ENCODE measurements at places on chromosomes 13 and 19.

GRCh38 chr19:7925171-7925851, 624 bp downstream of the CTXN1 start:
- no peak overlapping the region for H3K27ac ChIP-seq
- no peaks in the 10 kb centered on the region for H3K27me3 ChIP-seq
- DNase-seq = peak; percentile 71

- no peaks in the 10 kb centered on the region for H3K4me1 ChIP-seq
- no peak for DNase-seq
- no peak overlapping the region for H3K4me3 ChIP-seq
- H3K27ac ChIP-seq = no peak overlapping the region
Observed at GRCh38 chr13:95181586-95181985, 119.7 kb downstream of the ABCC4 start.

DNA sequence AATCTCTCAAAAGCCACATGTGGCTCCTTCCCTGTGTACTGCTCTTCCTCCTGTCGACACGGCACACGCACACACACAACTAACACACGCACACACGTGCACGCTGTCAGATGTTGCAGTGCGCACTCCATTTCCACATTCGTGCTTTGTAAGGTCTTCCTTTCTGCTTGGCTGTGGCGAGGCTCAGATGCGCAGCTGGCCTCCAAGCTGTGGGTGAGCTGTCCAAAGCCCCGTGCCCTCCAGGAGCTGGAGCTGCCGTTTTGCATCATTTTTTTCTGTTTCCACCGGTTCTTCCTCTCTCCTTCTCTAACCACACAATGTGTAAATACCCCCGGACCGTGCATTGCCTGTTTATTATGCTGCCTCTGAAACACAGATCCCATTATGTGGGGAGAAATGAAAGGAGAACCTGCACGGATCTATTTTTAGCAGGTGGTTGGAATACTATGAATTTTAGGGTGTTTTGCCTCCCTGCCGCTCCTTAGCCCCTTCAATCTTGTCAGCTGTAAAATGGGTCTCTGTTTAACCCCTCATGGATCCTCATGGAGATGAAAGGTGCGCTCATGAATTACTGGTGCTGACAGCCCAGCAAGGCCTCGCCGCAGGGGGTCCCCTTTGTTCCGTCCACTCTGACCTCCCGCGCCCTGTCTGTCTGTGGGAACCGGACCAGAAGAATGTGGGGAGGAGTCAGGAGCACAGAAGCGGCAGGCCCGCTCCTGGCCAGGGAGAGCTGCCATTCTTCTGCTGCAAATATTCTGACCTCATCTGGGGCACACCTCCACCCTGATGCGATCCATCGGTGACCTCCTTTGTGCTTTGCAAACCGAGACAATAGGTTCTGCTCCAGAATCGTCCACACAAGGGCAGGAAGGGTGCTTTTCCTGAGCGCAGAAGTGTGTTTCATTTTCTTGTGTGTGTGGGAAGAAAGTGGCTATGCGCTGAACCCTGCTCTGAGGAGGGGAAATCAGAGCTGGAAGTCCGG, 137.7 kb downstream of the SOX1 start:
- no peak overlapping the region for H3K4me3 ChIP-seq
- no peak for DNase-seq
- H3K27me3 ChIP-seq = peaks cover 15% of the 10 kb centered on the region
- H3K4me1 ChIP-seq = no peaks in the 10 kb centered on the region

DNA sequence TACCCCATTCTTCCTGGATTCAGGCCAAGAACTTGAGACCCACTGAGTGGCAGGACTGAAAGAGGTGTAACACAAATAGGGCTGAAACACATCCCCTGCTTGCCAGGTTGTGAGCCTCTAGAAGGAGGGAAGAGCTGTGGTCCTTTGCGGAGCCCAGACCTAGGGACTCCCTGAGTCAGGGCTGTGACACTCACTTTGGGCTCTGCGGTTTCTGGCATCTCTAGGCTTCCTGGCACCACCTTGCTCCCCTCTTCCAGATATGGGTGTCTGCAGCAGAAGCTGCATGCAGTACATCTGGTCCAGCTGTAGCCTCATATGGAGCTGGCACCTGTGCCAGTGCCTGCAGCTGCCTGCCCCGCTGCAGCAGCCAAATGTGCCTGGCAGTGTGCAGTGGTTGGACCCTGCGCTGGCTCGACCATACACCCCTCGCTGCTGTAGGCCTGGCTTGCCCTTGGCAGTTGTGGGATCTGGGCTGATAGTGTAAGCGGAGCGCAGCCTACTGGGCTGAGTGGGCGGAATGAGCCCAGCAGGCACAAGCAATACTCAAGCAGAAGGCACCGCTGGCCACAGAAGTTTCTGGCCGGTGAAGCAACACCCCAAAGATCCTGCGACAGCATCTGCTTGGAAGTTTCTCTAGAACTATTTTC, 290.4 kb downstream of the SLITRK6 start:
- H3K4me3 ChIP-seq = no peak overlapping the region
- no peaks in the 10 kb centered on the region for H3K4me1 ChIP-seq
- H3K27me3 ChIP-seq = no peaks in the 10 kb centered on the region
- DNase-seq = no peak

GRCh38 chr19:15506074-15506571, 2.2 kb upstream of the CYP4F22 start:
- H3K27ac ChIP-seq = no peak overlapping the region
- no peak overlapping the region for H3K4me3 ChIP-seq
- peaks cover 13% of the 10 kb centered on the region for H3K27me3 ChIP-seq
- no peaks in the 10 kb centered on the region for H3K36me3 ChIP-seq
- no peak for DNase-seq

GRCh38 chr19:47408156-47408938, 11.0 kb downstream of the MEIS3 start:
- no peak overlapping the region for H3K27ac ChIP-seq
- no peaks in the 10 kb centered on the region for H3K4me1 ChIP-seq
- no peaks in the 10 kb centered on the region for H3K27me3 ChIP-seq
- no peaks in the 10 kb centered on the region for H3K36me3 ChIP-seq
- DNase-seq = no peak
- H3K4me3 ChIP-seq = no peak overlapping the region

GRCh38 chr13:87147076-87147475, 524.1 kb upstream of the SLITRK5 start:
- no peak overlapping the region for H3K27ac ChIP-seq
- H3K27me3 ChIP-seq = no peaks in the 10 kb centered on the region
- H3K4me3 ChIP-seq = no peak overlapping the region
- no peaks in the 10 kb centered on the region for H3K36me3 ChIP-seq

DNA sequence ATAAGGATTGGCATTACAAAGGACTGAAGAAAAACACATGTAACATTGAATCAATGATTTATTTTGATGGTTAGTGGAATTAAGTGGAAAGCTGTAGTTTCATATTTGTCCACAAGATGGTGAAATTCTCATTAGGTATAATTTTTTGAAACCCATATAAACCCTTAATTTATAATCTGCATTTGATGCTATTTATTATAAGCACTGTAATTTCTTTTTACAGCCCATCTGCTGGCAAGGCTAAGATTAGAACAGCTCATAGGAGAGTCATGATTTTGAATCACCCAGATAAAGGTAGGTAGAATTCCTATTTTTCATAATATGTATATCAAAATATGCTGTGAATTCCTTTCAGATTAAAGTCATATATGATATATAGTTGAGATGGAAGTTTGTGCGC, 62.2 kb downstream of the DNAJC15 start:
- H3K27ac ChIP-seq = no peak overlapping the region
- no peaks in the 10 kb centered on the region for H3K4me1 ChIP-seq
- no peak for DNase-seq
- H3K36me3 ChIP-seq = no peaks in the 10 kb centered on the region

- DNase-seq = no peak
- H3K4me3 ChIP-seq = no peak overlapping the region
- H3K27ac ChIP-seq = no peak overlapping the region
- H3K4me1 ChIP-seq = no peaks in the 10 kb centered on the region
- no peaks in the 10 kb centered on the region for H3K36me3 ChIP-seq
- H3K27me3 ChIP-seq = no peaks in the 10 kb centered on the region
Observed at GRCh38 chr19:9474975-9475374, 23.4 kb downstream of the ZNF560 start.

- peak; percentile 60 for DNase-seq
- H3K4me3 ChIP-seq = peak overlapping the region; percentile 86
Observed at GRCh38 chr19:42216653-42217519, 591 bp downstream of the DEDD2 start.

All from colonic mucosa (tissue), 4 donors.